ENCODE measurements at places on chromosomes 7 and 10.

- DNase-seq: no peak
Measured at GRCh38 chr7:123184271-123184670, 15.5 kb downstream of the SLC13A1 start.

DNA sequence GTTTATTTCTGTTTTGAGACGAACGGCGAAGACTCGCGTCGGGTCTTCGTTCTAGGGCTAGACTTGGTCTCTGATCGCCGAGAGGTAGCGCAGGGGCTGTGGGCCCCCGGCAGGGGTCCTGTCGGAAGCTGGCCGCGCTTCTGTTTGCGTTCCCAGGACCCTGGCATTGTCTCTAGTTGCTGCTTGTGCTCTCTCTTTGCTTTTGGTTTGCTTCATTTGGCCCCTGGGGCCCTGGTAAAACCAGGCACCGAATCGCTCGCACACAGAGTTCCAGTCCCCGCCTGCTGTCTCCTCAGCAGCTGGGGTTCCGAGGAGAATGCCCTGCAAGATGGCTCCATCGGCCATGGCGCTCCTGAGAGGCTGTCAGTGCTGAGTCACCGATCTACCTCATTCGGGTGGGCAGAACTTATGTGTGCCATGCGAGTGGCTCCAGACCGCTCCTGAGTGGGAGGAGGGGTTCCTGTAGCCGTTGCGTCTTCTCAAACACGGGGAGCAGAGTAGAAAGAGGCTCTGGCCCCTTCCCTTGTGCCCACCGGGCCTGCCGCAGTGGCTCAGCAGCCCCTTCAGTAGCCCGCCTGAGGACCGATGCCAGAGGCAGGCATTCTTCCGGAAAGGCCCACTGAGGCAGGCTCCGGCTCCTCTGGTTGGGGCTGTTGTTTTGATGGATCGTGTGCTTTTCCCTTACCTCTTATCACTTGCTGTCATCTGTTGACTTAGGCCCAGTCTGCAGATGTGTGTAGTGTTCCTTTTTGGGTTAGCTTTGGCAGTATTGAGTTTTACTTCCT is 826 bp downstream of the CHPF2 start:
- DNase-seq: peak; percentile 60

- DNase-seq: no peak
Measured at GRCh38 chr7:157980774-157981173, 606.8 kb downstream of the PTPRN2 start.

DNA sequence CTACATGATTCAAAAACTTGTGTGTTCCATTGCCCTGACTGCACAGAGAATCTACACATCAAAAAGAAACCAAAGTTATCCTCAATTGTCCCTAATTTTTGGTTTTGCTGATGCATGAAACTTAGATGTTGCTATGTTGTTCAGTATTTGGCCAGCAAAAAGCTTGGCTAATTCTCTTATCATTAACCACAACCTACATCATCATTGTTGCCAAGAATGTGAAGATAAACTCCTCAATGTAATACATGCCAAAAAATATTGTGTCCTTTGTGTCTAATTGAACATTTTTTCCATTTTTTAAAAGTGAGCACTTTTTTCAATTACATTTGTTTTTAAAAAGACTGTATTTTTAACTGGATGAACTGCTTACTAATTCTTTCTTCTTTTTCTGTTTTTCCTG is 268.0 kb upstream of the SEMA3D start:
- DNase-seq: no peak

DNA sequence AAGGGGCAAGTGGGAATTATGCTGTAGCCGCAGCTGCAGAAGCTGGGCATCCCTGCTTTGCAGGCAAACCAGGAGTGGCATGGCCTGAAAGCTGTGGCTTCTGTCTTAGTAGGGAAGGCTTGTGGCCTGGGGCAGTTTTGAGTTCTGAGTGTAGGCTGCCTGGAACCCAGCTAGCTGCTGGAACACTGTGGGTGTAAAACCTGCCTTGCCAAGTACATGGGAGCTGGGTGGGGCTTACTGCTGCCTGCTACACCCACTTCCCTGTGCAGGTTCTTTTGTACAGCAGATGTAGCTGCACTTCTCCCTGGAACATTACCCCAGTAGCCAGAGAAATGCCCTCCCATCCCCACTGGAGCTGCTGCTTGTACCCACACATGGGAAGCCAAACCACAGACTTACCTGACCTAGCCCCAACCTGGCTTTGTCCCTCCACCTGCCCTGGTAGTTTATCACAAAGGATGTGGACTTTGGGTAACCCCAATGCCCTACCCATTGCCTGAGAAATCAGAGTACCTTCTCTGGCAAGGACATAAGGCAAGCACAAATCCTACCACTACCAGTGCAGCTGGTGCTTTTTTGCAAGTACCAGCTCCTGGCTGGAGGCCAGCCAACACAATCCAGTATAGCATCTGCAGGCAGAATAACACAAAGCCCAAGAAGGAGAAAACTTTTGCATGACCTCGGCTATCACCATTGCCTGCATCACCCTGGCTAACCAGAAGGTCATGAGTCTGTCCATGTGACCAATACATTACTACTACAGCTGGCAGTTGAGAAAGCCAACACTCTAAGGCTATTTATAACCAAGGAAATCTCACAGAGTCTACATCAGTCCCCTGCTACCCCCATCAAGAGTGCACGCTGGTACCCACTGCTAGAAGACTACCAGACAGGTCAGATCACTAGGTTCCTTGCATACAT is 26.5 kb upstream of the PPP1R3A start:
- no peak for DNase-seq

GRCh38 chr10:124184208-124184830 is 90.9 kb upstream of the CHST15 start:
- no peak for DNase-seq

DNA sequence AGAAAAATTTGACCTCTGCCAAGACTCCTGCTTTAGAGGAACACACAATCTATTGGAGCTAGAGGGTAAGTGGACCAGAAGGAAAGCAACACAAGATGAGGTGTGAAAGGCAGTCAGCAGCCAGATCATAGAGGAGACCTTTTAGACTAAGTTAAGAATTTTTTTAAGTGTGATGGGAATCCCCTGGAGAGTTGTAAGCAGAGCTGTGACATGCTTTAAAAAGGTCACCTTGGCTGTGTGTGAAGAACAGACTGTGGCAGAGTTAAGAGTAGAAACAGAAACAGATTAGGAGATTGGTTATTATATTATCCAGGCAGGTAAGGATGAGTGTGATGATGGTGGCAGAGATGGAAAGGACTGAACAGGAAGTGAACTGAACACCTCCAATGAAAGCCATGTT is 23.5 kb downstream of the CPEB3 start:
- no peak for DNase-seq
